ENCODE measurements at places on chromosomes 6 and 20.

DNA sequence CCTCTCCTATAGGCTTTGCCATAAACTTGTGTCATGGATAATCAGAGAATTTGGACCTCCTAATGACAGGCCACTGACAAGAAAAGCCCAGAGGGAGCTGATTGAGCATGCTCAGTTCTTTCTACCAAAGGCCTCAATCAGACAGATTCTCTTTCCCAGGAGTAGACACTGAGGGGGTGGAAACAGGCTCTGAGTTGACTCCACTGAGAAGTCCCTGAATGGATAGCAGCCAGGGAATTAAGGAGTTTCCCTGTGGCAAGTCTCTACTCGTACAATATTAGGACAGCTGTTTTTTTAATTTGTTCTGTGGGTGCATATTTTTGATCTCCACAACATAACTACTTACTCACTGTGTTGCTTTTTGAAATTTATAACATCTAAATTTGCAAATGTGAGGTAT, 63.3 kb downstream of the SLC16A10 start:
- no peak for DNase-seq

DNA sequence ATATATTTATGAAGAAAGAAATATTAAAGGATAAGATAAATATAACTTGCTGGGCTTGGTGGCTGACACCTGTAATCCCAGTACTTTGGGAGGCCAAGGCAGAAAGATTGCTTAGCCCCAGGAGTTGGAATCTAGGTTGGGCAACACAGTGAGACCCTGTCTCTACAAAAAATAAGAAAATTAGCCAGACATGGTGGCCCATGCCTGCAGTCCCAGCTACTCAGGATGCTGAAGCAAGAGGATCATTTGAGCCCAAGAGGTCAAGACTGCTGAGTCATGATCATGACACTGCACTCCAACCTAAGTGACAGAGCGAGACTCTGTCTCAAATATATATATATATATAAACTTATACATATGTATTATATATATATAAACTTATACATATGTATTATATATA, 164.0 kb downstream of the MRPL14 start:
- no peak for DNase-seq

- DNase-seq: no peak
Observed at GRCh38 chr20:48164034-48164433, 378.8 kb upstream of the SULF2 start.

GRCh38 chr6:140897349-140897748, 1235.4 kb upstream of the GJE1 start:
- no peak for DNase-seq

All from lower leg skin (tissue), 4 donors.